Sigmoid colon (tissue), 7 donors: ENCODE measurements at places on chromosomes 3 and 15.

GRCh38 chr15:59349680-59350420, 22.8 kb downstream of the MYO1E start:
- no peak for DNase-seq

DNA sequence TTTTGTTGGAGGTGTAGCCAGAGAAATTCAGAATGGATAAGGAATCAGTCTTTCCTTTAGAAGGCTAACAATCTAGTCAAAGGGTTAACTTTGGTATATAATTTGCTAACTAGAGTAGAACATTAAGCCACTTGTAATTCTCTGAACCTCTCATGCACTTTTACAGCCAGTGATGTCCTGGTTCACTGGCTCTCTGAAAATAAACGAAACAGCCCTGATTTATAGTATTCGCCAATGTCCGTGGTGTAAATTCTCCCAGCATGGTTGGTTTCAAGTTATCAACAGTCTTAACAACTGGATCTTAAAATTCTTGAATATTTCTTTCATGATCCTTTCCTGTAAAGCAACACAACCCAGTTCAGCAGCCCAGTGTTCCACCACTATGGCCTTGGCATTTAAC, 500.4 kb upstream of the CDIN1 start:
- DNase-seq, result no peak

GRCh38 chr3:169940470-169941181, 26.0 kb upstream of the SEC62 start:
- DNase-seq, result no peak

DNA sequence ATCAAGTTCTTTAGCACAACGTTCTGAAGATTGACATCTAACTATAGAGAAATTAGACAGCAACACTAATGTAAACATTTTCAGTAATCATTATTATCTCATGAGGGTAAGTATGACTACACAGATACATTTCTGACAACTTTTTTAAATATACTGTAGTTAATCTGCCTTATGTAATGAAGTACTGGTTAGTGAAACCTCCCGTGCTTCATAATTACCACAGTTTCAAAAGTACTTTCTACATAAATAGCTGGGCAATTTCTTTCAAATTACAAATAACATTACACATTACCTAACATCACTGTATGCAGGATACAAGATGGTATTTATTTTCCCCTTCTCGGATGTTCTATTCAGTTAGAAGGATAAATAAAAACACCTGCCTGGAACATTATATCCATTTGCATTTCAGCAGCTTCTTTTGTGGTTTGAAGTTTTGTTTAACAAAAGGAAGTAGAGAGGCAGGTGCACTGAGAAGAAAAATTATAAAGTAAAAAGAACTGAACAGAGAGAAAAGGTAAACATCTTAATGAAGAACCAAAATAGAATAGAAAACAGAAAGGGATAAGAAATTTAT, 1241.5 kb upstream of the GBE1 start:
- DNase-seq, result no peak
